ENCODE measurements at places on chromosomes 1 and 21. TPM values are rescaled to one million over a fixed set of nuclear protein-coding genes. Genes with fewer than 3 reads are reported as not detected.
A peak's percentile ranks its signal among the peaks of the same experiment; 100 is the strongest.

RBBP4 gene
- 327 TPM for polyA plus RNA-seq

LRRC47 gene
- polyA plus RNA-seq = 75.8 TPM

C1orf226 gene
- 17.3 TPM for polyA plus RNA-seq

KRTAP8-1 gene
- polyA plus RNA-seq = not detected

NVL gene
- 43.9 TPM for polyA plus RNA-seq

PYHIN1 gene
- 0.32 TPM for polyA plus RNA-seq

MR1 gene
- polyA plus RNA-seq = 4.0 TPM

PGLYRP3 gene
- polyA plus RNA-seq = not detected

DYNLT5 gene
- polyA plus RNA-seq = 1.6 TPM

KCNE1 gene
- 0.51 TPM for polyA plus RNA-seq

LCE1A gene
- polyA plus RNA-seq = not detected

UQCRHL gene
- polyA plus RNA-seq = 0.90 TPM

DNA sequence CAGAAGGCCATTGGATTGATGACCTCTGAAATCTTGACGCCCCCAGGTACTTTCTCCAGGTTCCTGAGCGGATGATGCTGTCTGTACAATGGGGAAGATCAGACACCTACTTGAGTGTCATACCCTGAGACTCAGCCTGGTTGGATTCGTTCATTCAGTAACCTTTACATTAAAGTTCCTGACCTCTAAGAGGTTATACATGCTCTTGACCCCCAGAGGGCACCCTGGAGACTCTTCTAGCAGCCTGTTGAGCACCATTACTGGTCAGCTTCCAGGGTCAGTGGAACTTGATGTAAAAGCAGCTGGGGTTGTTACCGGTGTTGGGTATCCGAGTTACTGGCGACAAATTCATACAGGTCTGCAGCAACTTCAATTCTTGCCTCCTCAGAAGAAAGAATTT, 114.3 kb upstream of the ZNF678 start:
- no peak for DNase-seq

GRCh38 chr1:231597971-231598370, 28.6 kb upstream of the DISC1 start:
- DNase-seq = no peak

- DNase-seq = no peak
These were observed 88.8 kb downstream of the ST3GAL3 start for GRCh38 chr1:43796111-43796581.

GRCh38 chr1:161111117-161111516, 6.7 kb downstream of the PFDN2 start:
- no peak for DNase-seq

GRCh38 chr1:46613661-46614603, 2.7 kb downstream of the MOB3C start:
- DNase-seq = peak; percentile 35

DNA sequence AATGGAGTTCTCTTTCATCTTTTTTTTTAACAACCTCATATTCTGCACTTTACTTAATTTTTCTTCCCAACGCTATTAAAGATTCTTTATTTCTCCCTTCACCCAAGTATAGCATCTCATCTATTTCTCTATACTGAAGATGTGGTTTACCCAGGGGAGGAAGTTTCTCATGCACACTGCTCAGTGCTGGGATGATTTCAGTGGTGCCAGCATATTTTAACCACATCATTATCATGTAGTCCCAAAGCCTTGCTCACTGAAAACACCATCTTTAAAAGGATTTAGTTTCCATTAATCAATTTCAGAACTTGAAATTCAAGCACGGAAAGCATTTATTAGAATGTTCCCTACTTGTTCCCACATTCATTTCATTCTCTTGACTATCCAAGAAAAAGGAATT, 725.7 kb downstream of the USP25 start:
- DNase-seq = no peak

DNA sequence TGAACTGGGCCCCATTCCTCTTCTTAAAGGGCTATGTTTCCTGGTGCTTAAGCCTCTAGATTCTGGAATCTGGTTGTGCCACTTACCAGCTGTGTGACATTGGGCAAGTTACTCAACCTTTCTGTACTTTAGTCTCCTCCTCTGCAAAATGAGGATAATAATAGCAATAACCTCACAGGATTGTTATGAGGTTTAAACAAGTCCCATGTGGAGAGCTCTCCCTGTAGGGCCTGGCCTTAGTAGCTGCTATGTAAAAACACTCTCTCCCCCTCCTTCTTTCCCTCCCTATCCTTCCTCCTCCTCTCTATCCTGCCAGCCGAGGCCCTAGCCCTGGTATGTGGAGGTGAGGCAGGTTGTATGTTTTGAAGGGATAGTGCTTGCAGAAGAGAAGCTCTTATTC, 8.2 kb upstream of the PEAR1 start:
- no peak for DNase-seq

GRCh38 chr1:63693944-63694571, 79.8 kb upstream of the ROR1 start:
- no peak for DNase-seq

GRCh38 chr1:21933397-21934248, 3.5 kb downstream of the HSPG2 start:
- DNase-seq = no peak

DNA sequence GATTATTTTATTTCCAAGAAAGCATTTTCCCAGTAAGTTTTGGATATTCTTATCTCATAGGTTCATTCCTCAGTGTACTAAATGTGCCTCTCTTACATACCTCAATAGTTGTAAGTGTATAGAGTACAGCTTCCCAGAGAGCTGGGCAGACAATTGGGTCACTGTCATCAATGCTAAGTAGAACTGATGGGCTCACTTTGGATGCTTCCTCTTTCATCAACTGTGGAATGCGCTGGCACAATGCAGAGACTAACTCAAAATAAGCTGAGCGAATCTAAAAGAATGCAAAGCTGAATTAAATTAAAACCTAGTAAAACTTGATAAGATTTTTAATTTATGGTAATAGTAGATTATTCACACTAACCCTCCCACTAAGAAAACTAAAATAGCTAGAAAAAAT, 21.5 kb downstream of the LTN1 start:
- DNase-seq = no peak

GRCh38 chr1:8740034-8740449, 77.4 kb downstream of the RERE start:
- no peak for DNase-seq

GRCh38 chr1:67586596-67586995, 98.4 kb upstream of the GADD45A start:
- DNase-seq = no peak

- DNase-seq = no peak
These were observed 202.6 kb upstream of the COA6 start for GRCh38 chr1:234170622-234171021.

DNA sequence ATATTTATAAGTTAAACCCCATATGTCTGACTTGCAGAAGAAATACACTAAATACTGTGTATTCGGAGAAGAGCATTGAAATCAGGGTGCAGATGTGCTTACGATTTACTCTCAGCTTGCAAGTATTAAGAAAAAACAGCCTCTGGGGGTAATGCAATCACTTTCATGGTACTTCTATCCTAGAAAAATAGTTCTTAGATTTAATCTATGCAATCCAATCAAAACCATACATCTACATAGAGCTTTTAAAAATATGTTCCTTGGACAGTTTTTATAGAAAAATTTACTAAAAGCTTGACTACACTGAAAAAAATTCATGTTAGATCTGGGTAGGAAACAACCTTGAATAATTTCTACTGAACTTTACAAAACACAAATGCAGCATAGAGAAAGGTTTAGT, 890.3 kb upstream of the ADGRL2 start:
- DNase-seq = no peak

- DNase-seq = no peak
These were observed 10.8 kb downstream of the S1PR1 start for GRCh38 chr1:101247404-101248287.

DNA sequence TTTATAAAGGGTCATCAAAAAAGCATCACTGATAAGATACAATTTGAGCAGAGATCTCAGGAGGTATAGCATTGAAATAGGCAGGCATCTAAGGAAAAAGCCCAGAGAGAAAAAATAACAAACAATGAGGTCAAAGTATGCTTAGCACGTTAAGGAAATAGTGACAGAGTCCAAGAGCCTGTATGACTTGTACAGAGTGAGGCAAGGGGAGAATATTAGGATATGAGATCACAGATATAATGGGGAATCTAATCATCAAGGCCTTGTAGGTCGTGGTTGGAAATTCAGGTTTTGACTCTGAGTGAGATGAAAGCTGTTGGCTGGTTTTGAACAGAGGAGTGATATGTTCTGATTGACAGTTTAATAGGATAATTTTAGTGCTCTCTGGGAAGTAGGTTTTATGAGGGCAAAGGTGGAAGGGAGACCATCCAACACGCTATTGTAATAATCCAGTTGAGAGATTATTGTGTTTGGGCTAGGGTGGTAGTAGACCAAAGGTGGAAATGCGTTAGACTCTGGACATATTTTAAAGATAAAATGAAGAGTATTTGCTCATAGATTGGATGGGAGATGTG, 644.6 kb upstream of the TMPRSS15 start:
- DNase-seq = no peak

- DNase-seq = no peak
These were observed 207.9 kb downstream of the PAPPA2 start for GRCh38 chr1:176670853-176671252.

DNA sequence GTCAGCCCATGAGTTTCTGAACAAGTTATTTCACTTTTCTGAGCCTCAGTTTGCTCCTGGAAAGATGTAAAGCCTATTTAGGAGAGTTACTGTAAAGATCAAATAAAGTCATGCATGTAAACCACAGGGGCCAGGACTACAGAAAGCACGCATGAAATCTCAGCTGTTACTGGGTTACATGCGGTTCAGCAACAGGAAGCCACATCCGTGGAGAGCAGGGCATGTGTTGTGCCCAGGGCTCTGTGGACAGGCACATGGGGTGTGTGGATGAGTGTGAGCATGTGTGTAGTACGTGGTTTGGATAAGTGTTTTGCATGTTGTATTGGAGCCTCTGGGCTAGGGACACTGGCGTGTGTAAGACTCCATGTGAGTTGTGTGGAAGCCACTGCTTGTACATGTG, 2.2 kb upstream of the EPHA2 start:
- no peak for DNase-seq

- no peak for DNase-seq
These were observed 25.2 kb upstream of the TRIM45 start for GRCh38 chr1:117146575-117147340.

DNA sequence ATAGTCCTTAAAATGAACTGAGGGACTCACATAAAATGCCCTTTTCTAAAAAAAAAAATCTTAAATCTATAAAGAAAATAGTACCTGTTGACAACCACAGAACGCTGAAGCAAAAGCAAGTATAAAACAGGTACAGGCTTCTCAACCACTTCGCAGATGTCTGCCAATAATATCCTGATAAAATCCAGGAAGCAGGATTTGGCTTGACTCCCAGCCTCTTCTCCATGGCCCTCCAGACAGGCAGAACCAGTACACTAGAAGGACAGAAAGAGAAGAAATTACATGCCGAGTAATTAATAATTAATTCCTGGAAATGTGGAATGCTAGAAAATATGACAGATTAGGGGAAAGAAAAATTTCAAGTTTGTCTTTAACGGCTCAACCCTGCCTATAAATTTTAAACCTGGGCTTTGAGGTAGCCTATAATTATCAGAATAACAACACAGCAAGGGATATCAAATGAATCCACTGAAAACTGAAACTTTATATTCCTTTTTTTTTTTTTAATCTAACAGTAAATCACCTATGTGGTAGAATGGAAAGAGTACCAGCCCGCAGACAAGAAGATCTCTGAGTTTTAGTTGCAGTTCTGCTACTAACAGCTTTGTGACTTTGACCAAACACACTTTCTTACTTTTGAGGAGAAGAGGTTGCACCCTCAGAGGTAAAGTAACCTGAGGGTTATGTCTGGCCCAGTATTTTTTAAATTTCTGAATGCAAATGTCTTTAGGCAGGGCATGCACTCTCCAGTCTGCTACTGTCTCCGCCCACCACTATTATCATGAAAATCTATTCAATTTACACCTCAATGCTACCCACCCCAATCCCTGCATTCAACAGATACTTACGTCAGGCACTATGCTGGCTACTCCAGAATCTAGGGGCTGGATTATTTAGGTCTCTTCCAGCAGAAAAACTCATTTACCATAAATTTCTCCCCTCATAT, 2.7 kb downstream of the KIAA0319L start:
- no peak for DNase-seq

- DNase-seq = no peak
These were observed 186.2 kb upstream of the ARHGEF16 start for GRCh38 chr1:3268281-3268680.

- no peak for DNase-seq
These were observed 7.1 kb downstream of the ZBTB21 start for GRCh38 chr21:42003051-42003461.

DNA sequence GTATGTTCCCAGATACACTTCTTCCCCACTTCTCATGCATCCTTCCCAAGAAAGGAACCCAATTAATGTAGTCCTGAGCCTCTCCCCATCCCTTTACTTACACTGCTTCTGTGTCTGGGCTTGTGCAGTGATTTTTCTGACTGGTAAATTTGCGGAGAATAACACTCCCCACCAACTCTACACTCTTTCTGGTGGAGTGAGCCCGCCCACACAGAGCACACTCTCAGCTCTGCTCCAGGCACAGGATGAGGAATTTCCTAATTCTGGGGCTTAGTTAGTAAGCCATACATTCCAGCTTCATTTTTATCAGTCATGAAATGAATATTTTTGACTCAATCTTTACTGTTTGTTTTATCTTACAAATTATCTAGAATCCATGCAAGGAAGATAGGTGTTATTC, 38.6 kb downstream of the FMO4 start:
- DNase-seq = no peak

DNA sequence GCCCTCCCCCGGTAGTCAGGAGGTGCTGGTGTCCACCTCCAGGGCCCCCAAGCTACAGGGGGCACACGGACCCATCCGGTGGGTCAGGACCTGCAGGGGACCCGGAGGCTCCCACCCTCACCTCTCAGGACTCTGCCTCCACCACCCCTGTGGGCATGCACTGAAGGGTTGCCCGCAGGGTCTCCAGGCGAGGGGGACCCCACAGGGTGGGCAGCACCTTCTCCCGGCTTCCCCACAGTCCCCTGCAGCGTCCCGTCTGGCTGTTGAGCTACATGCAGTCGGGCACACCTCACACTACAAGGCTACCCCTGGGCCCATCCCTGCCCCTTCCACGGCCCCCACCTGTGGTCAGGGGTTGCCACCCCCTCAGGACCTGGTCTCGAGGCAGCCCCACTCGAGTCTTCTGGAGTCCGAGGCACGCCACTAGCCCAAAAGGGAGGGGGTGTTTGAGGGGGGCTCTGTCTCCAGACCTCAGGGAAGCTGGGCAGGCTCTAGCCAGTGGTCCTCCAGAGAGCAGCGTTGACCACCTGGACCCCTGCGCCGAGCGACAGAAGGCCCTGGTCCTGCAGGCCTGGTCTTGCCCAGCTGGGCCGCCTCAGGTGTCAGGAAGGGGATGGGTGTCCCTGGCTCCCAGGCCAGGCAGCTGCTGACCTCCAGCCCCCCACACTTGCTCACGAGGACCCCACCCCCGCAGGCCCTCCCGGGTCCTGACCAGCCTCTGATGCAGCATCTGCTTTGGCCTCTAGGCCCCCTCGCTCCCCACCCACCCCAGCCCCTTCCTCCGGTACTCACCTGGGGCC, 9.6 kb downstream of the PARS2 start:
- DNase-seq = no peak

GRCh38 chr1:112554411-112554810, 45.6 kb downstream of the WNT2B start:
- DNase-seq = no peak

GRCh38 chr1:22845398-22845935, 127.2 kb downstream of the LACTBL1 start:
- no peak for DNase-seq

- DNase-seq = no peak
These were observed 48.8 kb upstream of the RAB4A start for GRCh38 chr1:229222081-229222480.

- DNase-seq = no peak
These were observed 16.2 kb downstream of the CACNA1S start for GRCh38 chr1:201096041-201096461.

- DNase-seq = no peak
These were observed 66.6 kb upstream of the RHOU start for GRCh38 chr1:228668553-228669241.
